ENCODE measurements at places on chromosomes 5 and 9. TPM values are rescaled to one million over a fixed set of nuclear protein-coding genes. Genes with fewer than 3 reads are reported as not detected.

Gene IL33
- total RNA-seq, result not detected

- DNase-seq, result no peak
Measured at GRCh38 chr5:4022056-4022670, 426.5 kb downstream of the IRX1 start.

- DNase-seq, result no peak
Measured at GRCh38 chr9:110287289-110287680, 31.0 kb upstream of the TXN start.

DNA sequence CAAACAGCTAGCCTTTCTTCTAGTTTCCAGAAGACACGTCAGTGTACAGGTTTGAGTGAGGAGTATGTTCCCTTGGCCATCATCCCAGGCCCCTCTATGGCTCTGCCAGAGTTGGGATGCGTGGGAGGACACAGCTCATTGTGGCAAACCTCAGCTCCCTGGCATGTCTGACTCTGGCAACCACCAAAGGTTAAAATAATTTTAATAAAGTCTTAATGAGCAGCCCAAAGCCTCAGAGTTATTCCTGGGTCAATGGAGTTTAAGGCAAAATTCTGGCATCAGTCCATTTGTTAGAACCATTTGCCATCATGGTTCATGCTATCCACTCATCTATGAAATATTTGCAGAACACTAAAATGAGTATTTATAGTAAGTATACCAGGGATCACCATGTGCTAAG lies 79.8 kb upstream of the PAPPA start:
- DNase-seq, result no peak

DNA sequence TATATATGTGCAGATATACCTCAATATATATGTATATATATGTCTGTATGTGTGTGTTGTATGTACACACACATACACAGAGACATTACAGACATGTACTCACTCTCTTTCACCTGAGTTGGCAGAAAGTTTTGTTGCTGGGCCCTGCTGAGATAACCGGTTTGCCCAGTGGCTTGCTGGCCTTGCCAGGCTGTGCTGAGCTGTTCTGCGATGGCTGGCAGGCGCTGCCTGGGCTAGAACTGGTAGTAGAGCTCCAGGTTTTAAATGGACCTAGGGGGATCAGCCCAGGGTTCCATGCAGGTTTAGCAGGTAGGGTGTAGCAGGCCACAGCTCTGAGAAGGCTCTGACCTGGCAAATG lies 394.3 kb downstream of the GADD45G start:
- DNase-seq, result no peak

- DNase-seq, result no peak
Measured at GRCh38 chr5:39025456-39025855, 48.7 kb downstream of the RICTOR start.

DNA sequence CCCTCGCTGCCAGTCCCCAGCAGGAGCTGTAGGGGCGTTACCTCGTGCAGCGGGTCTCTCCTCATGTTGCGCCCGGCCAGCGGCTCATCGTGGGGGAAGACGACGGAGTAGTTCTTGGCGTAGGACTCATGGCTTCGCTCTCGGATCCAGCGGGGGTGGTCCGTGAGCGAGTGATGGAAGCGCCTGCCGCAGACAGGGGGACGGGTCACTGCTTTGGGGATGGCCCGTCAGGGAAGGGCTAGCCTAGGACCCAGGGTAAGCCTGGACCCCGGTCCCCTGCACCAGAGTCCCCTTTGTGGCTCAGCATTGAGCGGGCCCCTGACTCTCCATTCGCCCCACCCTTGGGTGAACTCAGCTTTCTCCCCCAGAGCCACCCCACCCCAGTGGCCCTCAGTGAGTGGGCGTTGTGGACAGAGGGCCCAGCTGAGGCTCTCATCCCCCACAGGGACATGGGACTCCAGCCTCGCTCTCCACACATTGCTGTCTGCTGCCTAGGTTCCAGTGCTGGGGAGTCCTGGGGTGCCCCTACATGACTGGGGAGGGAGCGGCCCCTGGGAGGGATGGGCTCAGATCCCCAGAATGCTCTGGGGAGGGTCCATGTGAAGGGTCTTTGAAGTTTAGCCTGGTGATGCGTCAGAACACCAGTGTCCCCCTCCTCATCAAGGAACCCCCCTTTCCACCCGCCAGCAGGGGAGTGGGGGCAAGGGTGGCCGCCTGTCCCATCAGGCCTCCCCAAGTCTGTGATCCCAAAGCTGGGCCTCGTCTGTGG lies 29.7 kb downstream of the SARDH start:
- DNase-seq, result no peak

Gene GABBR2
- total RNA-seq, result 0.69 TPM

GRCh38 chr9:135014311-135015010 lies 73.0 kb upstream of the OLFM1 start:
- no peak for DNase-seq

Gene PCA3
- total RNA-seq, result not detected

GRCh38 chr5:6461793-6462650 lies 13.4 kb downstream of the UBE2QL1 start:
- no peak for DNase-seq

- DNase-seq, result no peak
Measured at GRCh38 chr5:61295365-61295764, 36.7 kb upstream of the ZSWIM6 start.

- no peak for DNase-seq
Measured at GRCh38 chr5:148804393-148804792, 22.0 kb upstream of the ADRB2 start.

- DNase-seq, result no peak
Measured at GRCh38 chr9:81601639-81602623, 87.4 kb downstream of the TLE1 start.
